ENCODE measurements at places on chromosomes 6 and 20. TPM values are rescaled to one million over a fixed set of nuclear protein-coding genes. Genes with fewer than 3 reads are reported as not detected.

DNA sequence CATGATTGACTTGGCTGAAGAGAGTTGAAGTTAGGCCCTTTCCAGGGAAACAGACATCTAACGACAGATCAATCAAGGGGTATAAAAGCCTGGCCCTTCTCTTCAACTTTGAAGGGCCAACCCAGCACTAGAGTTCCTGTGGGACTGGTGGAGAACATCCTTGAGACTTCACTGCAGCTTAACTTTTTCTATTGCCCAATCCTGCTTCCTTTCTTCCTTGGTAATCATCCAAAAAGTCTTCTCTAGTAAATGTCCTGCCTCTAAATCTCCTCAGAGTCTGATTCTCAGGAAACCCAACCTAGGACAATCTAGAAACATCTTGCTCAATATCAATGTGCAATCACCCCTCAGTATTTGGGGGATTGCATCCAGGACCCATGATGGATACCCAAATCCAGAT, 1.9 kb downstream of the MKKS start:
- no peak overlapping the region for H3K4me3 ChIP-seq
- DNase-seq, result no peak
- H3K27me3 ChIP-seq, result no peaks in the 10 kb centered on the region

- no peak for DNase-seq
- no peaks in the 10 kb centered on the region for H3K27me3 ChIP-seq
- no peak overlapping the region for H3K4me3 ChIP-seq
- no peak overlapping the region for H3K27ac ChIP-seq
These were observed 1286.4 kb downstream of the GRIK2 start for GRCh38 chr6:102679865-102680264.

BCAS1 gene
- 4.8 TPM for total RNA-seq

DNA sequence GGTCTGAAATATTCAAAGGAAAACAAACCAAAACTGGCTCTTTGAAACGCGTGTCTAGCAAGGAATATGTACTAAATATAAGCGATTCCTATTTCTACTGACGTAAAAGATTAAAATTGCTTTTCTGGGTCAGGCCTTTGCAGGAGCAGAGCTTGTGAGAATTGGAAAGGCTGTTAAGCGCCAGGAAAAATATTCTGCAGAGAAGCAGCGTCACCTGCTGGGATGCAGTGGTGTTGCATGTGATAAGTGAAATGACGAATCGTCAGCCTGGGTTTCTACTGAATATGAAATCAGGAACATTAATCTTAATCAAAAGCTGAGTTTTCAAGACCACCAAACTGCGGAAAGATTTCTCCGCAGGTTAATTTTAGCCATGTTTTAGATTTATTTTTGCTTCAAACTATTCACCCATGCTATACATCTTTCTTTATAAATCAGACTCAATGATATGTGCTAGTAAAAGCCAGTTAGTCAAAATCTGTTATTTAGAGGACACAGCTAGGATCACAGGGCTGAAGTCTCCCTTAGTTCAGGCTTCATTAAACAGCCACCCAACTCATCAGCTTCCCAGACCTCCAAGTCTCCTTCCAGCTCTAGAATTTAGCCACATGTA, 67.4 kb downstream of the ALDH8A1 start:
- peak; percentile 73 for DNase-seq
- H3K27ac ChIP-seq, result no peak overlapping the region
- H3K4me3 ChIP-seq, result no peak overlapping the region

ASIP gene
- total RNA-seq, result not detected

DNA sequence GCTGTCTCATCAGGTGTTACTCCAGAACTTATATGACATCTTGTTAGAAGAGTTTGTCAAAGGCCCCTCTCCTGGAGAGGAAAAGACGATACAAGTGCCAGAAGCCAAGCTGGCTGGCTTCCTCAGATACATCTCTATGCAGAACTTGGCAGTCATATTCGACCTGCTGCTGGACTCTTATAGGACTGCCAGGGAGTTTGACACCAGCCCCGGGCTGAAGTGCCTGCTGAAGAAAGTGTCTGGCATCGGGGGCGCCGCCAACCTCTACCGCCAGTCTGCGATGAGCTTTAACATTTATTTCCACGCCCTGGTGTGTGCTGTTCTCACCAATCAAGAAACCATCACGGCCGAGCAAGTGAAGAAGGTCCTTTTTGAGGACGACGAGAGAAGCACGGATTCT, 43.7 kb upstream of the SMIM28 start:
- H3K4me1 ChIP-seq, result no peaks in the 10 kb centered on the region
- H3K36me3 ChIP-seq, result no peaks in the 10 kb centered on the region
- no peak overlapping the region for H3K27ac ChIP-seq

HLA-G gene
- total RNA-seq, result 0.35 TPM

DNA sequence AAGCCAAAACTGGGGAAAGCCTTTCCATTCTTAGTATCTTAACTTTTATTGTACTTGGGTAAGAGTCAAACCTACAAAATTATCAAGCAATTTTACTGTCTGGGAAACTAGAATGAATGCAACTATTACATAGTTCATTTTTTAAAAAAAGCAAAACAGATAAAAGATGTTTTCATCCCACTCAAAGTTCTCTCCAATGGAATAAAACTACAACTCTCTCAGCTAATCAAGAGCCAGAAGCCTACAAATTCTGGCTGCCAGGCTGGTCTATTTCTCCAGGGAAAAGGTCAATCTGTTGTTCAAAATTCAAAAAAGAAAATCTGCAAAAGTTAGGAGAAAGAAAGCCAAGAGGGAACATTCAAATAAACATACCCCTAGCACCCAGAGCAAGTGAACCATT, 56.2 kb downstream of the COL12A1 start:
- DNase-seq, result no peak
- no peaks in the 10 kb centered on the region for H3K36me3 ChIP-seq
- no peak overlapping the region for H3K4me3 ChIP-seq
- H3K4me1 ChIP-seq, result no peaks in the 10 kb centered on the region
- H3K27ac ChIP-seq, result no peak overlapping the region

DNA sequence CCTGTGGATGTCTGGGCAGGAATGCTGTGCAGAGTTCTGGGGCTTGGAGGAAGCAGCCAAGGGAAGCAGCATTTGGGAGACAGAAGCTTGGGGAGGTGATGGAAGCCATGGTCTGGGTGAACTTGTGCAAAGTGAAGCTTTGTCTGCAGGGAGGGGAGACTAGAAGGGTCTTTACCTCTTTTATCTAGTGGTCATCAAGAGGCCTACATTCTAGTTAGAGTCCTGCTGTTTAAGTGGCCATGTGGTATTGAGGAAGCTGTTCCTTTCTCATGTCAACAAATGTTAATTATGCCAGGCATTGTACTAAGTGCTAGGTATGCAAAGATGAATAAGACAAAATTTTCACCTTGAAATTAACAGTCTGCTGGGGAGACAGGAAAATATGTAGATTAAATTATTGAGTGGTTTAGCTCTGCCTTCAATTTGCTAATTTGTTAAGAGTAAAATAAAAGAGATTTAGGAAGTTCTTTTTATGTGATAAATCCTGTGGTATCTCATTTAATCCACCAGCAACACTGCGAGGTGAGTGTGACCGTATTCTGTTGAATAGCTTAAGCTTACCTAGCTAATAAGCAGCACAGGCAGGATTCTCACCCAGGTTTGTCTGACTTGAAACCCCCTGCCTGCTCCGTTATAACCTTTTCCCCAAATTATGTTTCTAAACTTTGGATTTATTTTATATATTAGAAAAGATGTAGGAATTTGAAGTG, 43.1 kb downstream of the ARID1B start:
- no peak overlapping the region for H3K4me3 ChIP-seq
- no peak for DNase-seq
- no peaks in the 10 kb centered on the region for H3K27me3 ChIP-seq
- no peak overlapping the region for H3K27ac ChIP-seq
- H3K36me3 ChIP-seq, result no peaks in the 10 kb centered on the region

- H3K4me1 ChIP-seq, result no peaks in the 10 kb centered on the region
- H3K36me3 ChIP-seq, result peaks cover 8% of the 10 kb centered on the region
- no peak overlapping the region for H3K27ac ChIP-seq
- no peak overlapping the region for H3K4me3 ChIP-seq
These were observed 118.3 kb downstream of the STXBP5 start for GRCh38 chr6:147322299-147323162.

DNA sequence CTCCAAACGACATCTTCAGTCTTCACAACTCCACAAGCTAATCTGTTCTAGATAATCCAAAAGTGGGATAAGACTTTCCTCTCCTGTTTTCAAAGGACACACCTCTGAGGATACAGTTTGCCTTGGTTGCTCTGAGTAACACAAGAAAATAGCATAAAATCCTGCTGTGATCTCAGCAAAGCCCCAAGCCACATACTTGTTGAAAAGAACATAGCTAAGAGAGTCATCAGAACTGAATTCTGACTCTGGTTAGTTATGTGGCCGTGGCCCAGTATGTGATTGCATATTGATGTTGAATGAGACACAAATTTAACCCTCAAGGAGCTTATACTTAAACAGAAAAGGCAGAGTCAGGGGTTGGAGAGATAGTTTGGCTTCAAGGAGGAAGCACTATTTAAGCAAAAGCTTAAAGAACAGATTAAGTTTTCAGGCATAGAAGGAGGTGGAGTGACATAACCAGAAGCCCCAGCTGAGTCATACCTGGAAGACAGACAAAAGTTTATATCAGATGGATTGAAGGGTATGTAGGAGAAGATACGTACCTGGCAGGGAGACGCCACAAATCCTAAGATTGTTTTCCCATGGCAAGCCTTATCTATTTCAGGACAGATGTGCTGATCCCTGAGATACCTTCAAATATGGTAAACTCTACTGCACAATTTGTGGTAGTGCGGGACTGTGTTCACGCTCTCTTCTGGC, 41.2 kb downstream of the OPN5 start:
- H3K4me1 ChIP-seq, result no peaks in the 10 kb centered on the region
- H3K36me3 ChIP-seq, result no peaks in the 10 kb centered on the region
- DNase-seq, result no peak
- no peak overlapping the region for H3K27ac ChIP-seq

GRCh38 chr20:22619806-22620205, 35.4 kb upstream of the FOXA2 start:
- no peaks in the 10 kb centered on the region for H3K36me3 ChIP-seq
- no peak overlapping the region for H3K27ac ChIP-seq
- no peak for DNase-seq
- no peaks in the 10 kb centered on the region for H3K27me3 ChIP-seq
- H3K4me3 ChIP-seq, result no peak overlapping the region

GRCh38 chr20:40991181-40991889, 37.3 kb upstream of the TOP1 start:
- no peaks in the 10 kb centered on the region for H3K27me3 ChIP-seq
- H3K4me1 ChIP-seq, result no peaks in the 10 kb centered on the region
- H3K36me3 ChIP-seq, result no peaks in the 10 kb centered on the region
- H3K4me3 ChIP-seq, result no peak overlapping the region
- H3K27ac ChIP-seq, result no peak overlapping the region

DNA sequence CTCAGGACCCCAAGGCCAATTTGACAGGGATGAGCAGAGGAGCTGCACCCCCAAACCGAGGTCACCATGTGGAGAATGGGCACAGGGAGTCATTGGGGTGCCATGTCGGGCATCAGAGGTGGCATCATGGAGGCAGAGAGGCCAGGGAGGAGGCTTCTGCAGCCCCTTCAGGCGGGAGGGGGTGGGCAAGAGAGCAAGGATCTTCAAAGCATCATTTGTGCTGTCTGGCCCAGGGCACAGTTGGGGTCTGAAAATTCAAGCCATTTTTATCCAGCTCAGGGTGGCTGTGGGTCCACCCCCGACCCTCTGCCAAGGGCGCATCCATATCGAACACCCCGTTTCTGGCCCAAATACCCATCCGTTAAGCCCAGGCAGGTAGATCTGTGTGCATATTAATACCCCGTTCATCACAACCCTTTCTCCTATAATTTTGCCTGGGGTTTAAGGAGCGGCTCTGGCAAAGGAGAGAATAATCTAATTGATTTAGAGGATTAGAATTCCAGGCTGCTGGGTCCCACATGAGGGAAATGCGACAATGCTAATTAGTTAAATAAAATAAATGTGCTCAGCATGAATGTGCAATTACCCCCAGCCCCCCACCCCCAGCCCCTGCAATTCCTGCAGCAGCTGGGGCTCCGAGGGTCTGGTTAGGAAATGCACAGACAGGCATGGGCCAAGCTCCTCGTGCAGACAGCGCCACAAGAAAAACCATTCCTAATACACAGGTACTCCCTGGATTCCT, 31.9 kb downstream of the VSTM2L start:
- H3K36me3 ChIP-seq, result no peaks in the 10 kb centered on the region
- DNase-seq, result no peak
- H3K27me3 ChIP-seq, result no peaks in the 10 kb centered on the region
- H3K4me1 ChIP-seq, result no peaks in the 10 kb centered on the region
- H3K4me3 ChIP-seq, result no peak overlapping the region

CGA gene
- not detected for total RNA-seq

GRCh38 chr6:32076321-32076809, 32.8 kb downstream of the TNXB start:
- no peaks in the 10 kb centered on the region for H3K27me3 ChIP-seq
- H3K36me3 ChIP-seq, result no peaks in the 10 kb centered on the region
- H3K27ac ChIP-seq, result no peak overlapping the region
- no peaks in the 10 kb centered on the region for H3K4me1 ChIP-seq

DNA sequence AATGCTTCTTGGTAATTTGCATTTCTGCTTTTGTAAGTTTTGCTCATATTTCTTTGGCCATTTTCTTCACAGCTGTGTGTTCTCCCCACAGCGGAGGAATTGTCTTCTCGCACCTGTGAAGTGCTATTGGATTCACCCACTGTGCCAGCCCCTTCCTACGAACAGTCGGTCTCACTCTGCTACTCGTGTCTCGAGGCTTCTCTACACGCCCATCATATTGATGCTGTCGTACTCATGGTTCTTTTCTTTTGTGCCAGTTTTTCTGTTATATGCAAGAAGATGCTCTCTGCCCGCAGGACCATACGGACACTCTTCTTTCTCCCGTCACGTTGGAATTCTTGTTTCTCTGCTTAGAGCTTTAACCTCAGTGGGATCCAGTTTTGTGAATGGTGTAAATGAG, 200.3 kb downstream of the DLL1 start:
- H3K27me3 ChIP-seq, result no peaks in the 10 kb centered on the region
- DNase-seq, result no peak
- H3K36me3 ChIP-seq, result no peaks in the 10 kb centered on the region
- no peak overlapping the region for H3K27ac ChIP-seq
- no peak overlapping the region for H3K4me3 ChIP-seq

All from kidney (tissue), 22 donors.